GM23248 (cell line): ENCODE measurements at places on chromosomes 6 and 20. TPM values are rescaled to one million over a fixed set of nuclear protein-coding genes. Genes with fewer than 3 reads are reported as not detected.
A peak's percentile ranks its signal among the peaks of the same experiment; 100 is the strongest.

GRCh38 chr6:6841571-6841970 lies 253.1 kb downstream of the LY86 start:
- DNase-seq = no peak
- no peak overlapping the region for H3K27ac ChIP-seq
- H3K27me3 ChIP-seq = peaks cover 28% of the 10 kb centered on the region
- H3K4me3 ChIP-seq = no peak overlapping the region

GRCh38 chr6:10999994-11000393 lies 44.1 kb downstream of the ELOVL2 start:
- H3K27me3 ChIP-seq = no peaks in the 10 kb centered on the region
- H3K27ac ChIP-seq = no peak overlapping the region
- DNase-seq = peak; percentile 13
- H3K36me3 ChIP-seq = no peaks in the 10 kb centered on the region
- no peak overlapping the region for H3K4me3 ChIP-seq
- no peaks in the 10 kb centered on the region for H3K4me1 ChIP-seq

DNA sequence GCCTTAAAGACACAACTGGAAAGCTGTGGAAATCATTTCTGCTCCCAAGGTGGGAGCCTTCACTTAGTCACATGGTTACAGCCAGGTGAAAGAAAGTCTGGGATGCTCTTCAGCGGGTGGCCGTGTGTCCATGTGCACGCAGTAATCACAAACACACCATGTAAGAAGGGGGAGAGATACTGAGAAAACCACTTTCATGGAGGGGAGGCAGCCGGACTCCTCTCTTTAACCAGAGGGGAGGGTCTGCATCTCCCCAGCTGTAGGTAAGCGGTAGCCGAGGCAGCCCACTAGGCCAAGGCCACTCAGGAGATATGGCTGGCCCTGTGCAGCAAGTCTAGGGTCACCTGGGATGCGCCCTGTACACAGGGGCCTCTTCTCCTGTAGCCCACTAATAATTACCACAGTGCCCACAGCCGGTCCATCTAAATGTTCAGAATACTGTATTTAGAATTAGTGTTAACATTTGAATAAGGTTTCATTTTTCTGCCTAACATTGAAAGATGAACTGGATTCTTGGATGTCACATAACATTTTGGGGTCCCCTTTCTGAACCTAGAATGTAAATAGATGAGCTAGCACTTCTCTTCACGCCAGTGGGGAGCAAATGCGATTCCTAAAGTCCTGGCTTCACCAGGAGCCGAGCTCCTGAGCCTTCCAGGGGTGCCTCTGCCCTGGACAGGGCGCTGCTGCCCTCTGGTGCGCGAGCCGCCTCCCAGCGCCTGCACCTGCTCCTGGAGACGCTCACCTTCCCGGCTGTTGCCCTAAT lies 15.9 kb downstream of the GPR31 start:
- H3K27ac ChIP-seq = no peak overlapping the region
- DNase-seq = peak; percentile 13
- H3K27me3 ChIP-seq = no peaks in the 10 kb centered on the region
- H3K4me1 ChIP-seq = no peaks in the 10 kb centered on the region

DNA sequence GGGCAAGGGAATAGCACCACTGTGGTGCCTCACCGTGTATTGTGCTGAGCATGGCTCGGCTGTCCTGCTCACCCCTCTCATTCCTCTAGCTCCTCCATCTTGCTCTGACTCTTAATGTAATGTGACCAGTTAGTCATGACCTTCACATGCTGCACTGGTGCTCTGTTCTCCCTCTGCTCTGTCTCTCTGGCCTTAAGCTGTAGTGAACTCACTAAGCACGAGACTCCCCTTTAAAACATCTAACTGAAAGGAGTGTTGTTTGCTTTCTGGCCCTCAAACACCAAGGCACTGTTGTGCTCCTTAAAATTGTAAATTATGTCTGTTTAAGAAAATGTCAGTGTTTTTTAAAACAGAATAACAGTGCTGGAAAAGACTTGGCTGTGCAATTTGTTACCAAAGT lies 140.4 kb downstream of the HDGFL1 start:
- H3K27ac ChIP-seq = no peak overlapping the region
- peak; percentile 2 for DNase-seq
- H3K36me3 ChIP-seq = no peaks in the 10 kb centered on the region
- H3K27me3 ChIP-seq = no peaks in the 10 kb centered on the region
- H3K4me1 ChIP-seq = no peaks in the 10 kb centered on the region

- DNase-seq = no peak
- no peaks in the 10 kb centered on the region for H3K4me1 ChIP-seq
- no peaks in the 10 kb centered on the region for H3K27me3 ChIP-seq
These were observed 190.2 kb downstream of the MOXD1 start for GRCh38 chr6:132210886-132211563.

DNA sequence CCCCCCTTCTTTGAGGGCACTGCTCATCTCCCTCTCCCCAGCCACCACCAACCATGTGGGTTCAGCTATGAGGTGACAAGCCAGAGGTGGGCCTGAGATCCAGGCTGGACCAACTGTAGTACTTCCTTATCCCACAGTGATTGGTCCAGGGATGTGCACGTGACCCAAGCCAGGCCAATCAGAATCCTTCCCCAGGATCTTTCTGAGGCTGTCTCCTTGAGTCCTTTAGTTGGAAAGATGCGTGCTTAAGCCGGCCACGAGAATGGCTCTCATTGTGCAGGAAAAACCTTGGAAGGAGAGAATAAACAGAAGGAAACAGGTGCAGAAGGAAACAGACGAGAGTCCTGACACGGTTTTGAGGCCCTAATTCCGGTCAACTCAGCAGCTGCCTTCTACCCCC lies 39.2 kb downstream of the ZC3H12D start:
- H3K4me1 ChIP-seq = no peaks in the 10 kb centered on the region
- no peak for DNase-seq
- H3K27me3 ChIP-seq = no peaks in the 10 kb centered on the region
- no peaks in the 10 kb centered on the region for H3K36me3 ChIP-seq
- H3K27ac ChIP-seq = no peak overlapping the region

GRCh38 chr20:13142143-13142542 lies 78.9 kb upstream of the ISM1 start:
- no peaks in the 10 kb centered on the region for H3K36me3 ChIP-seq
- no peak overlapping the region for H3K4me3 ChIP-seq
- no peak overlapping the region for H3K27ac ChIP-seq
- DNase-seq = no peak
- no peaks in the 10 kb centered on the region for H3K27me3 ChIP-seq

GRCh38 chr6:154289818-154290508 lies 66.6 kb downstream of the IPCEF1 start:
- H3K4me3 ChIP-seq = no peak overlapping the region
- H3K27ac ChIP-seq = no peak overlapping the region
- peaks cover 12% of the 10 kb centered on the region for H3K4me1 ChIP-seq
- H3K27me3 ChIP-seq = no peaks in the 10 kb centered on the region
- DNase-seq = no peak

GRCh38 chr20:33524261-33524660 lies 34.4 kb downstream of the CBFA2T2 start:
- no peak for DNase-seq
- no peaks in the 10 kb centered on the region for H3K27me3 ChIP-seq
- no peaks in the 10 kb centered on the region for H3K4me1 ChIP-seq
- no peak overlapping the region for H3K4me3 ChIP-seq

- DNase-seq = no peak
- peaks cover 10% of the 10 kb centered on the region for H3K27me3 ChIP-seq
- no peaks in the 10 kb centered on the region for H3K4me1 ChIP-seq
- no peaks in the 10 kb centered on the region for H3K36me3 ChIP-seq
These were observed 208.9 kb upstream of the EXOC2 start for GRCh38 chr6:901696-902460.

- no peak overlapping the region for H3K4me3 ChIP-seq
- no peaks in the 10 kb centered on the region for H3K27me3 ChIP-seq
- no peak overlapping the region for H3K27ac ChIP-seq
- H3K36me3 ChIP-seq = peaks cover 52% of the 10 kb centered on the region
These were observed 27.6 kb downstream of the VTA1 start for GRCh38 chr6:142174703-142175102.

GRCh38 chr6:135358251-135358821 lies 139.2 kb downstream of the AHI1 start:
- H3K4me3 ChIP-seq = peak overlapping the region; percentile 61
- H3K27ac ChIP-seq = peak overlapping the region; percentile 95
- no peaks in the 10 kb centered on the region for H3K36me3 ChIP-seq
- DNase-seq = peak; percentile 96
- H3K4me1 ChIP-seq = peaks cover 30% of the 10 kb centered on the region

GRCh38 chr20:46520976-46521579 lies 7.7 kb upstream of the ZNF334 start:
- H3K27me3 ChIP-seq = no peaks in the 10 kb centered on the region; the same call in 1 of the 2 replicates
- H3K4me1 ChIP-seq = no peaks in the 10 kb centered on the region
- H3K36me3 ChIP-seq = no peaks in the 10 kb centered on the region
- H3K27ac ChIP-seq = no peak overlapping the region

DNA sequence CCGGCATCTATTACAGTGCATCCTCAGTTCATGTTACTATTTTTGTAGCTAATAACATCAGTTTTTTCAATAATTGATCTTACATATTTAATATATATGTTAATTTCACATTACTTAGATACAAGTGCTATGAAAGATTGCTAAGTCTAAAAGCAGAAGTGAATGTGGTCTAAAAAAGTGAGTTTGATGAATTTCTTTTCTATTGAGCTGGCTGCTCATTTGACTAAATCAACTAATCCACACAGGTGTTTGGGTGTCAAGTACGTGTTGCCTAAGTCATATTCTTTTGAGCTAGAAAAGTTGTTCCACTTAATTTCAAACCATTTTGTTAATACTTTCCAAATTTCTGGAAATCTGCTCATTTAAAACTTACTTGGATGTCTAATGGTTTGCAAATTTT lies 46.6 kb upstream of the EZR start:
- no peak overlapping the region for H3K27ac ChIP-seq
- H3K36me3 ChIP-seq = no peaks in the 10 kb centered on the region
- H3K4me1 ChIP-seq = peaks cover 15% of the 10 kb centered on the region
- no peak for DNase-seq
- H3K4me3 ChIP-seq = no peak overlapping the region
- no peaks in the 10 kb centered on the region for H3K27me3 ChIP-seq

DNA sequence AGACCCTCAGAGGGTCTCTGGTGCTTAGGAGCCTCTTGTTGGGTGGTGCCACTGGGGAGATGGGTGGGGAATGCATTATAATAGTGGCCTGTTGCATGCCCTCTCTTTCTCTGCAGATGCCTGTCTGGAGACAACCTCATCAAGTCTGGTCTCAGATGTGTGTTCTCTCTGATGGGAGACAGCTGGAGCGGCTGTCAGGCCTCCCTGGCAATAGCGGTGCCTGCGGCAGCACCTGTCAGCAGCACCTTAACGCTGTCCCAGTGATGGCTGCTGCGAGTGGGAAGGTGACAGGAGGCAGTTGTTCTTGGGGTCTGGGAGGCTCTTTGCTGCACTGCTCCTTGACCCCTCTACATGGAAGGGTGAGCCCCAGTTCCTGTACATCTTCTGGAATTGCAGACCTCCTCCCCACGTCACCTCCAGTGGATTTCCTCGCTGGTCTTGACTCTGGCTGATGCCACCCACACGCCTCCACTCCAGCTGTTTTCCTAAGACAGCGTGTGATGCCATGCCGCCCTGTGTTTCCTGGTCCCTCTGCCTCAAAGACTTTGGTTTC lies 63.3 kb upstream of the BLCAP start:
- DNase-seq = no peak
- no peak overlapping the region for H3K27ac ChIP-seq
- H3K4me3 ChIP-seq = no peak overlapping the region
- peaks cover 50% of the 10 kb centered on the region for H3K27me3 ChIP-seq
- H3K36me3 ChIP-seq = no peaks in the 10 kb centered on the region

GRCh38 chr20:33846291-33846935 lies 35.3 kb downstream of the CHMP4B start:
- no peaks in the 10 kb centered on the region for H3K27me3 ChIP-seq
- H3K4me3 ChIP-seq = no peak overlapping the region
- no peaks in the 10 kb centered on the region for H3K36me3 ChIP-seq
- H3K27ac ChIP-seq = no peak overlapping the region
- peaks cover 23% of the 10 kb centered on the region for H3K4me1 ChIP-seq

- peaks cover 32% of the 10 kb centered on the region for H3K27me3 ChIP-seq
- DNase-seq = peak; percentile 9
- no peaks in the 10 kb centered on the region for H3K4me1 ChIP-seq
These were observed 912 bp downstream of the IL17F start for GRCh38 chr6:52243282-52243893.

DNA sequence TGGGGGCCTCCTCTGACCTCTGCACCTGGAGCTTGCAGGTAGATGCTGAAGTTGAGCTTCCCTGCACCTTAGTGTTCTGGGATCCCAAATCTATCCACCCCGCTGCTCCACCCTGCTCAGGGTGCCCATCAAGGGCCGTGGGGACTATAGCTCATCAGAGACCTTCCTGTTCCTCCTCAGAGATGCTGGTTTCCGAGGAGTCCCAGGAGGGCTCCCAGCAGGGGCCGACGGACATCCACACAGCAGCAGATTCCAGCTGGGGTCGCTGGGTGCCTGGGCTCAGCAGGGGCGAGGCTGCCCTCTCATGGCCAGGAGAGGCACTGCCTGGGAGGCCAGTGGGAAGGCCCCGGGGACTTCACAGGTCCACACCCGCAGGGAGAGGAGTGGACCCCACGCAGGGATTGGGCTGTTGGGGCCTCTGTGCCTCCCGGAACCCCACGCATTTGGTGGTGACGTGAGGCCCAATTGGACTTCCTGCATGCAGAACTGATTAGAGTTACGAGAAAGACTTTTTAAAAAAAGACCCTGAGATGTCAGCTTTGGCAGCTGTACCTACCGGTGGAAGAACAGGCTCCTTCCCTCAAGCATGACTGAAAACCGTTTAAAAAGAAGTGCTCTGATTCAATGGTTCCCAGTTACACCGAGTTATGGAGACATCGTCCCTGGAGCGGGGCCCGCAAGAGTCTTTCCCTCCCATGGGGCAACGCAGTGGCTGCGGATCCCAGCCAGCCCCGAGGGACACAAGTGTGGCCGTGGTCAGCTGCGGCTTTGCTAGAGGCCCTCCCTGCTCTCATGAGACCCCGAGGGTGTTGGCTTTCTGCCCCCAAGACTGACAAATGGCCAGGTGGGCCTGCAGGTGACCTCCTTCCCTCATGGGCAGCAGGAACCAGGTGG lies 25.3 kb upstream of the SLCO4A1 start:
- peaks cover 19% of the 10 kb centered on the region for H3K27me3 ChIP-seq
- H3K4me1 ChIP-seq = no peaks in the 10 kb centered on the region
- DNase-seq = peak; percentile 78
- no peaks in the 10 kb centered on the region for H3K36me3 ChIP-seq
- H3K4me3 ChIP-seq = no peak overlapping the region
- no peak overlapping the region for H3K27ac ChIP-seq

DNA sequence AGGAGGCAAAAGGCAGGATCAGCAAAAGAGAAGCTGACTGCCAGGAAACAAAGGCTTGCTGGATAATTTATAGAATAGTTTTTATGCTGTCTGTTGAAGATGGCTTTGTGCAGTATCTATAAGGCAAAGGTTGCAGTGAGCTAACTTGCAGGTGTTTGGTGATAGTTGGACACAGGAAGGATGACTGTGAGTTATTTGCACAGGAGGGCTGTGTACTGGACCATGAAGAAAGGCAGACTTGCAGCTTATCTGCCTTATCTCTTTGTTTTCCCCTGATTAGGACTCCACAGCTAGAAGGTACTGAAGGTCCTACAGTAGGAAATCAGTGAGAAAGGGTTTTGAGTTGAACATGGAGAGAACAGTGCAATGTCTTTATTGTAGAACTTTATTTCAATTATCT lies 2.1 kb downstream of the BTN1A1 start:
- peaks cover 20% of the 10 kb centered on the region for H3K27me3 ChIP-seq
- H3K27ac ChIP-seq = no peak overlapping the region

MUC22 gene
- total RNA-seq = not detected in 2 replicates

CRISP2 gene
- not detected in 2 replicates for total RNA-seq

COL10A1 gene
- total RNA-seq = 0.63 and 1.7 TPM in 2 replicates

C2 gene
- total RNA-seq = 1.3 and 2.1 TPM in 2 replicates

ZSCAN16 gene
- 1.2 and 2.3 TPM in 2 replicates for total RNA-seq

OR2J3 gene
- not detected in 2 replicates for total RNA-seq
